ENCODE measurements at places on chromosomes 1 and 21.

- DNase-seq: no peak
These were observed 43.3 kb downstream of the GPR137B start for GRCh38 chr1:236185687-236186086.

DNA sequence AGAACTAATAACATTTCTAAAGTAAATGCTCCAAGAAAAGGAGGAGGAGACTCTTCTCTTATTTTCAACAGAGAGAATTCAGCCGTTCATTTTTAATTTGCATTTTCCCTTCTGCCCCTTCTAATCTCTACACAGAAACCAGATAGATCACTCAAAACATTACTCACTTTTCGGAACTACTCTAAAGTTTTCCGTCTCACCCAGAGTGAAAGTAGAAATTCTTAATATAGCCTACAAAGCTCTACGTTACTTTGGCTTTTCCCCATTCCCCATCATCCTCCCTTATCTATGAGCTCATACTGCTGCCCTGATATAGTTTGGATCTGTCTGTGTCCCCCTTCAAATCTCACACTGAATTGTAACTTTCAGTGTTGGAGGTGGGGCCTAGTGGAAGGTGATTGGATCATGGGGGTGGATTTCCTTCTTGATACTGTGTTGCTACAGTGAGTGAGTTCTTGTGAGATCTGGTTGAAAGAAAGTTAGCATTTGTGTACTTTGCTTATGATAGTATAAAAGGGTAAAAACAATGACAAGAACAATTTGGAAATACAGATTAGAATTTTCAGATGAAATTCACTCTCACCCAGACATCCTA lies 188.2 kb downstream of the AMY1C start:
- no peak for DNase-seq

GRCh38 chr1:52426371-52426770 lies 22.0 kb downstream of the PRPF38A start:
- no peak for DNase-seq

GRCh38 chr1:177615251-177615650 lies 354.6 kb downstream of the SEC16B start:
- no peak for DNase-seq

DNA sequence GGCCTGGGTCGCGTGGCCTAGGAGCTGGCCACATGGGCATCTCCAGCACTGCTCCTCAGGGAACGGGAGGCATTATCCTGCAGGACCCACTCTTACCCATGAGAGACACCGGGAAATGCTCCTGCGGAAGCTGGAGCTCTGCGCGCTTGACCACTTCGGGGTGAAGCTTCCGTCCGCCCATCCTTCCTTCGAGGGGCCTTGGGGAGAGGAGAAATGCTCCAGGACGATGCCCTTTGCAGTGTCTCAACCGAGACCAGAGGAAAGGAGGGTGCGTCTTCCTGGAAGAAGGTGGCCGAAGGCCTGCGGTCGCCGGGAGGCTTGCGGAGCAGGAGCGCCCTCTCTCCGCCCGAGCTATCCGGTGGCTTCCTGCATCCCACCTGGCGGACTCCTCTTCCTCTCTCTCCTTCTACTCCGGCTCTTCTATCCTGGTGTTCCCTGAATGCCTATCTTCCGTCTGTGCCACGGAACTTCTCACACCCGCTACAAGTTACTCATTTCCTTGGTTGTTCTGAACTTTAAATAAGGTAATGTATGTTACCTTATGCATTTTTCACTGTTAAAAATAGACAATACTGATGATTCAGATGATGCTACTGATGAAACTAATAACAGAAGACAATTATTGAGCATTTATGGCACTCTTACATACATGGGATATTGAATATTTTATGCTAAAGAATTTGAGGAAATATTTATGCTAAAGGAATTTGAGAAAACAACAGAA lies 91.4 kb downstream of the PRKAB2 start:
- no peak for DNase-seq

DNA sequence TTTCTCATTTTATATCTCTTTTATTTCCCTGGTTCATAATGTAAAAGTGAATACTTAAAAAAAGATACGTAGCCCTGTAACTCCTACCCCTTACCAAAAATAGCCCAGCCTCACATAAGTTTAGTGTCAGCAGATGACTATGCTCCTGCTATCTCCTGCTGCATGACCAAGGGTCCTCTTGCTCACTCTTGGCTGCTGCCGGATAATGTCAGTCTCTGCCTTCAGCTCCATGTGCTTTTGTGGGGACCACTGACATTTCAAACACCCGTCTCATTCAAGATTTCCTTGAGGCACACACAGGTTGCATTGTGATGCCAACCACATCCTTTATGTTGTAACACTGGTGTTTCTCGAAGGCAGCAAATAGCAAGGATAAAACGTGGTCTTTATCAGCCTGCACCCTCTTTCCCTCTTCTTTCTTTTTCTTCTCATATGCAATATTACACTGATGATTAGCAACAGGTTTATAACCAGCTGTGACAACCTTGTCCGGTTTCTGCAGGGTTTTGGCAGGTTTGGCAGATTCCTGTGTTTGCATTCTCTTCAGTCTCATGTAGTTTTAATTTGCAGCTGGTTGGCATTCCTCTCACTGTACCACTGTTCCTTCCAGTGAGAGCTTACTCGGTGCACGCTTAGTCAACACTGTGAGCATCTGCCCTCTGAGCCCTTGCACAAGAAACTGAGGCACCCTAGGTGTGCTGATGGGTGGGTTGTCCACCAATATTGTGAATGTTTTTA lies 62.2 kb downstream of the ZNF684 start:
- DNase-seq: no peak

DNA sequence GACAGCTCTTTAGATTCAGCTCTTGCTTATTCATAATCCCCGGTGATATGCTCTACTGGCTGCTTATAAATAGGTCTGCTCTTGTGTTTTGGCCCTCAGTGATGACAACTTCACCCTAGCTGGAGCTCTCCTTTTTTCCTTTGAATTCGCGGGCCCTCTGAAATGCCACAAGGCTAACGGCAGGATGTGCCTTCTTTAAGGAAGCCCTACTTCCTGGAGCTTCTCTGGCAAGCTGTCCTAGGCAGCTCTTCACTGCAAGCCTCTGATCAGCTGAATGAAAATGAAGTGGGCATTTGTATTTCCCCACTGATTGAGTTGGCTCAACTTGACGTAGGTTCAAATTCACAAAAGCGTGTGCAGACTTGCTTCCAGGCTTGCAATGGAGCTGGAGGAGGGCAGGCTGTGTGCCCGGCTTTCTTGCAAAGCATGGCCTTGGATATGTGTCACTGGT lies 22.2 kb downstream of the SGIP1 start:
- DNase-seq: no peak

- DNase-seq: no peak
These were observed 43.4 kb upstream of the SLC25A33 start for GRCh38 chr1:9495854-9496374.

- no peak for DNase-seq
These were observed 31.1 kb downstream of the NFYC start for GRCh38 chr1:40722622-40723021.

- no peak for DNase-seq
These were observed 2.0 kb downstream of the ARHGAP29 start for GRCh38 chr1:94235189-94236012.

DNA sequence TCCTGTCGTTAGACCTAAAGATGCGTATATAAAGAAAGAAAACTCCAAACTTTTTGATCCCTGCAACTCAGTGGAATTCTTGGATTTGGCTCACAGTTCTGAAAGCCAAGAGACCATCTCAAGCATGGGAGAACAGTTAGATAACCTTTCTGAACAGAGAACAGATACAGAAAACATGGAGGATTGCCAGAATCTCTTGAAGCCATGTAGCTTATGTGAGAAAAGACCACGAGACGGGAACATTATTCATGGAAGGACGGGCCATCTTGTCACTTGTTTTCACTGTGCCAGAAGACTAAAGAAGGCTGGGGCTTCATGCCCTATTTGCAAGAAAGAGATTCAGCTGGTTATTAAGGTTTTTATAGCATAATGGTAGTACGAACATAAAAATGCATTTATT lies 33.1 kb downstream of the MDM4 start:
- no peak for DNase-seq

GRCh38 chr21:25513810-25514209 lies 93.5 kb downstream of the MRPL39 start:
- no peak for DNase-seq

- DNase-seq: peak; percentile 56
These were observed 6.4 kb upstream of the GUCA2B start for GRCh38 chr1:42146626-42147320.

Measured in iPS DF 19.7 (cell line).